ENCODE measurements at places on chromosomes 5 and 9.

DNA sequence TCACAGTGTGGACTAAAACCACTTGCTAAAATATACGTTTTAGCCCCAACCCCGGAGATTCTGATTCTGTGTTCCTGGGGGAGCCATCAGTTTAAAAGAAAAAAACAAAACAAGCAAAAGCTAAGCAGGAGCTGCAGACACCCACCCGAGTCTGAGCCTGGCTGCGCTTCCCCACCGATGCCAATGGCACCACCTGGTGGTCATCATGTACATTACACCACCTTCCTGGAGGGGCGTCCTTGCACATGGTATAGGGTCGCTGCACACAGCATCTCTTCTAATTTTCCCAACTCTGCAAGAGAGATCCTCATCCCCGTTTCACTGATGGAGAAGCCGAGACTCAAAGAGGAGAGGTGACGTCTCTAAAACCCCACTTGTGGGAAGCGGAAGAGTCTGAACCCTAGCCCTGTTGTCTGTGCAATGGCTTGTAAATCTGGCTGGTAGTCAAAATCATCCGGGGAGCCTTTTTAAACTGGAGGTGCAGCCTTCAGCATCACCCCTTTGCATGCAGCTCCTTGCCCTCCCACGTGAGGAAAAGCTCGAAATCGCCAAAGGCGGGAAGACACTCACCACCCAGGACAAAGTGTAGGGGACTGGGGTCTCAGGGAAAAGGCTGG is 23.1 kb upstream of the CNOT6 start:
- peak; percentile 62 for DNase-seq

DNA sequence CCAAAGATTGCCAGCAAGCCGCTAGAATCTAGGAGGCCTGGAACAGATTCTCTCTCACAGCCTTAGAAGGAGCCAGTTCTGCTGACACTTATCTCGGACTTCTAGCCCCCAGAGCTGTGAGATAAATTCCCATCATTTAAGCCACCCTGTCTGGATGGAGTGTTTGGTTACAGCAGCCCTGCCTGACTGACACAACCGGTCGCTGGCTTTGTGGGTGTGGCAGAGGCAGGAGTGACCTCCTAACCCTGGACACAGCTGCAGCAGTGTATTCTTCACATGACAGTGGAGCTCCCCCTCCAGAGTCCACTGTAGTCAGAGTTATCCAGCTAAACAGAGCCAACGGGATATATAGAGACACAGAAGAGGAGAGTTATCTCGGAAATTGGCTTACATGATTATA is 21.2 kb upstream of the IL17B start:
- no peak for DNase-seq

DNA sequence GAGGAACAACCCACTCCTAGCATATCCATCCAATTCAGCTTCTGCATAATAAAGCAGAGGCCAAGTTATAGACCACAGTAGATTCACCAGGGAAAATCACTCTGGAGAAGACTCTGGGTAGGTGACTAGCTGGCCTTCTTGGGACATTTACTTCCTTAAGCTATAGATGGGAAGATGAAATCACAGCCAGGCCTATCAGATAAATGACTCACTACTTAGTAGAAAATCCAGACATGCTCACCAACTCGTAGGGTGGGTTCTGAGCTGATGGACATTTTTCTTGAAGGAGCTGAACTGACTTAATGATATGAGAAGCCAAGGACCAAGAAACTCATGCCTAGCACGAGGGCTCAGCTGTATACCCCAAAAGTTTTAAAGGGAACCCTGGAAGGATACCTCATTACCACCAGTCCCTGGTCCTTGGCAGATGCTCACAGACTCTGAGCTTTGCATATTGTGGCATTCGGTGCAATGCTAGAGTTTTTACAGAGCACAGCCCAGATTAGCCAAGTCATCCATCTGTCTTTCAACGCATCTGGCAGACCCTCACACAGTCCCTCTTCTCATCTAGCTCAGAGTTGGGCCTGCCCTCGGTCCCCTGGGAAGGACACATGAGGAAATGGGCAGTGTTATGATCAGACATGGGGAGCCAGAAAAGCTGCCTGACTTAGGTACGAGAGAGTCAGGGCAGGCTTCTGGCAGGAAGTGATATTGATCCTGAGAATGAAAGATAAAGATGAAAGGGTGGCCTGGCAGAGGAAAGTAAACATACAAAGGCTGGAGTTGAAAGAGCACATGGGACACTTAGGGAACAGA is 15.0 kb downstream of the ACSL6 start:
- no peak for DNase-seq

- DNase-seq = no peak
Observed at GRCh38 chr9:116453785-116454184, 233.3 kb upstream of the TRIM32 start.

DNA sequence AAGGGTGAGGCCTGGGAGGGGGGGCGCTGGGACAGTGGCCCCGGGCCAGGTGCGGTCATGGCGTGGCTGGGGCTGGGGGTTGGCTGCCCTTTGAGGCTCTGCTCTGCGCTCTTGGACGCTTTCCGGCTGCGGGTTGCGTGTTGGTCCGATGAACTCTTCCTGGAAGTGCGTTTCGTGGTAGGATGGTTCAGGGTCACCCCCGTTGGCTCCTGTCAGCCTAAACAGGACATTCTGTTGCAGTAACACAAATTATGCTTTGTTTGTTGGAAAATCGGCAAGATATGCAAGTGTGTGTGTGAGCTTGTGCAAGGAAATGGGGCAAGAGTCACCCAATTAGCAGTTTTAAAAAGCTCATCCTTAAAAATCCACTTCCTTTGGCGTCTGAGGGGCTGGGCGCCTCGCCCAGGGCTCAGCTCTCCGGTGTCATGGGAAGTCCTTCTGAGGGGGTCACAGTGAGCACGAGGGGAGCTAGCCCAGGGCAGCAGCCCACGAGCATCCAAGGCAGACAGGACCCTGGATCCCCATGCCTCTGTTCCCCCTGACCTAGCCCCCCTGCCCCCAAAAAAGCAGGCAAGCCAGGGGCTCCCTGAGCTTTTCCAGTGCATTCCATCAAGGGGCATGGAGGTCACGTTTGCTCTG is 22.2 kb upstream of the RNU6ATAC start:
- DNase-seq = no peak
